ENCODE measurements at places on chromosomes 13 and 19.

DNA sequence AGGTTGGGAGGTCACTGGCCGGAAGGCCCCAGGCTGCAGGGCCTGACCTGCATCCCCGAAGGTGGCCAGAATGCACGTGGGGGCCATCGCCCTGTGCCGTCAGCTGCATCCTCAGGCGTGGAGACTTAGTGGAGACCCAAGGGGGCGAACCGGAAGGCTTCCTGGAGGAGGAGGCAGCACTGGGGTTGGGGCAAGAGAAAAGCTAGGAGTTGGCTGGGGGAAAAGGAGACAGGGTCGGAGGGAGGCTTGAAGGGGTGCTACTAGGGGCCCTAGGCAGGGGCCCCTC, 1.4 kb upstream of the YJEFN3 start:
- DNase-seq = no peak

- DNase-seq = no peak
Measured at GRCh38 chr13:65034266-65034665, 2195.9 kb downstream of the PCDH9 start.

GRCh38 chr19:18211683-18212082, 7.8 kb upstream of the RAB3A start:
- no peak for DNase-seq

- no peak for DNase-seq
Measured at GRCh38 chr19:1177322-1178114, 3.5 kb upstream of the SBNO2 start.

GRCh38 chr13:44088991-44089413, 209.3 kb downstream of the LACC1 start:
- DNase-seq = no peak

- DNase-seq = no peak
Measured at GRCh38 chr13:69796256-69796655, 311.4 kb upstream of the ATXN8OS start.

DNA sequence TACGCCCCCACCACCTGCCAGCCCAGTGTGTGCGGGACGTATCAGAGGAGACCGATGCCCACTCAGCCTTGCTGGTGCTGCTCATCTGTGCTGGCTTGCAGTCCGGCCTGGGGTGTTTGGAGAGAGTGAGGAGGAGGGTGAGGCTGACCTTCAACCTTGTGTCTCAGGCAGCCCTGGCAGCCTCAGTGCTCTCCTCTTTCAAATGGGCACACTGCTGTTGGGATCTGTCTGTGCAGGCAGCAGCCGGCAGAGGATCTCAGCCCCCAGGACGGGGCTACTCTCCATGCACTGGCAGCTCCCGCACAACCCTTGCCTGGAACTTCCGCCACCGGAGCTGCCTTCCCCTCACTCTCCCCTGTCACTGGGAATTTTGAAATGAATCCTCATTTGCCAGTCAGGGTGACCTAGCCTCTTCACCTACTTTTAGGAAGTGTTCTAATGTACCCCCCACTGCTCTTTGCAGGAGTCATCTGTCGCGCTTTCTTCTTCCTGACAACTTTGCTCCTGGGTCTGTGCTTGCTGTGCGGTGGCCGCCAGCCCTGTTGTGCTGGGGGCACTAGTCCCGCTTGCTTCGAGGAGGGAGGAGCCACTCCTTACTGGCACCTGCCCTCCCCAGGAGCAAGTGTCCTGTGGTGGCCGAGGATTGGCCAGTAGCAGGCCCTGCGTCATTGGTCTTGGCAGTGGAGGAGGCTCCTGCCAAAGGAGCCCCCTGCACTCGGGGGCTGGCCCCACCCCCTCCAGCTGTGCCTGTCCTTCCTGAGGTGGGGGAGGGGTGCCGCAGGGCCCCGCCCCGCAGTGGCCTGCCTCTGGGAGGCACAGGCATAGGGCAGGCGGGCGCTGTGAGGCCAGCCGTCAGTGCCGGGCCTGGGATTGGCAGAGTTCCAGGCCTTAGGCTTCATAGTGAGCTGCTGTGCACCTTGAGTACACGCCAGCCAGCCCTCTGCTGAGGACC, 53.4 kb downstream of the TSSK6 start:
- DNase-seq = no peak

GRCh38 chr19:49440439-49441209, 703 bp downstream of the SLC17A7 start:
- DNase-seq = no peak

DNA sequence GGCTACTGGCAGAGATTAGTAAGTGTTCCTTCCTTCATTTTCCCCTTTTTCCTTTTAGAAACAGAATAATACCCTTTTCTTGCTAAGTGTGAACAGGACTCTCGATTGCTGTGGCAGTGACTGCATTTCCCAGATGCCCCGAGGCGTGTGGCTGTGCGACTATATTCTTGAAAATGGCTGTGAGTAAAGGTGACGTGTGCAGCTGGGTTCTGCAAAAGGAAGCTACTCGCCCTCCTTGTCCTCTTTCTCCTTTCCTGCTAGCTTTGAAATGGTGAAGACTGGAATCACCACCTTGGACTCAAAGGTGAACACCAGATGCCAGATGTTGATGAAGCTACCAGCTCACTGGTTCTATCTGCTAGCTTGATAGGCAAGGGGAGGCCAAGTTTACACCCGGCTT, 121.4 kb downstream of the MIPEP start:
- no peak for DNase-seq

- no peak for DNase-seq
Measured at GRCh38 chr19:7340959-7341837, 7.5 kb upstream of the ARHGEF18 start.

DNA sequence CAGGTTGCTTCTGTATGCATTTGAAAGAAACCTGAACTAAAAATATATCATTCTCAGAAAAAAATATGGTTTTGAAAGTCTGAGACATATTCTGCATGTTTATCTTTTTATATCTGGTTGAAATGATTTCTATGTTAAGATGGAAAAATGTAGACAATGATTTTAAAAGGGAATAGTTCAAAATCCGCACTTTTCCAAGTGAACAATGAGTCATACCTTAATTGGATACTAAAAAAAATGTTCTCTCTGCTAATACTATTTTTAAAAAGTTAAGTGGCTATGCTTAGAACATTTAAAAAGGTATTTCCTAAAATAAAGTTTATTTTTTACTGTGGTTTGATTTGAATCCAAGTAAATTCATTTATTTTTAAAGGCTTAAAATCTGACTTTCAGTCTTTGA, 801.4 kb downstream of the SLITRK6 start:
- no peak for DNase-seq

GRCh38 chr19:51140441-51140840, 1.7 kb upstream of the SIGLEC7 start:
- DNase-seq = no peak

GRCh38 chr13:110503037-110503901, 58.3 kb downstream of the RAB20 start:
- no peak for DNase-seq

- peak; percentile 51 for DNase-seq
Measured at GRCh38 chr19:7657131-7657751, 11.6 kb upstream of the RETN start.

GRCh38 chr19:49861541-49862378, 5.6 kb downstream of the PNKP start:
- DNase-seq = no peak

DNA sequence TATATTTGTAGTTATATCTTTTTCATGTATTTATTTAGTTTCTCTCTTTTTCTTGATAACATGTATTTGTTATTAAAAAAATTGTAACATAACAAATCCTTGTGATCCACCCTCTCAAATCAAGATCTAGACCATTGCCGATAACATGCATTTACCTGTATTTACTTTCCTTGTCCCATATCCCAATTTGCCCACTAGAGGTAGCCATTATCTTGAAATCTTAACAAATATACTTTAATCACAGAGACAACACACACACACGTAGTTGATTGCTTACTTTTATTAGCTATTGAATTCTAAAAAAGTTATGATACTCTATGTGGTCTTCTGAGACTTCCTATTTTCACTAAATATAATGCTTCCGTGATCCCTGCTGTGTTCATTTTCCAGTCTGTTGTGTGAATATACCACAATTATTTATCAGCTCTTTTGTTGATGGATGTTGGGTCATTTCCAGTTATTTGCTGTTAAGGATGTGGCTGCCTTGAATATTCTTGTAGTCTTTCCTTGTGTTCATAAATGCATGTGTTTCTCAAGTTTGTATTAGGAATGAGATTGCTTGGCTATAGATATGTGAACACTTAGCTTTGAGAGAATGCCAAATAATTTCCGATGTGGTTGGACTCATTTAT, 31.3 kb upstream of the ZMYM2 start:
- no peak for DNase-seq

DNA sequence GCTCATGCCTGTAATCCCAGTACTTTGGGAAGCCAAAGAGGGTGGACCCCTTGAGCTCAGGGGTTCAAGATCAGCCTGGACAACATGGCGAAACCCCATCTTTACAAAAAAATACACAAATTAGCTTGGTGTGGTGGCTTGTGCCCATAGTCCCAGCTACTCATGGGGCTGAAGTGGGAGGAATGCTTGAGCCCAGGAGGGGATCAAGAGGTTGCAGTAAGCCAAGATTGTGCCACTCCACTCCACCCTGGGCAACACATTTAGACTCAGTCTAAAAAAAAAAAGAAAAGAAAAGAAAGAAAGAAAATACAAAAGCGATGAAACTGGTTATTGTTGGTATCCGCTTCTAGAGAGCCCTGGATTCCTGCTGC, 597.4 kb downstream of the UQCRFS1 start:
- no peak for DNase-seq

DNA sequence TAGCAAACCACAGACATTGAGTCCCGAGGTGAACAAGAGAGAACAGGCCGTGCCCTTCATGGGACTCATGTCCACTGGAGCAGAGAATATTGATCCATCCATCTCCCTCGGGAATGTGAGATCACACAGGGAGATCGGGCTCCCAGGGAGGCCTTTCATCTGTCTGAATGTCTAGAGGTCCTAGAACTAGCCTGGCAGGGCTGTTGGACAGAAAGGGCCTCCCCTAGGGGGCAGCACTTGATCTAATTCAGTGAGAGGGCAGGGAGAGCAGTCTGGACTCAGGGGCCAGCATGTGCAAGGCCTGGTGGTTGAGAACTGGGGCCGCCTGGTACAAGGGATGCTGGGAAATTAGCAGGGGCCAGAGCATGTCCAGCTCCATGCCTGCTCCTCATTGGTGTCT, 4.3 kb downstream of the RUVBL2 start:
- DNase-seq = no peak

DNA sequence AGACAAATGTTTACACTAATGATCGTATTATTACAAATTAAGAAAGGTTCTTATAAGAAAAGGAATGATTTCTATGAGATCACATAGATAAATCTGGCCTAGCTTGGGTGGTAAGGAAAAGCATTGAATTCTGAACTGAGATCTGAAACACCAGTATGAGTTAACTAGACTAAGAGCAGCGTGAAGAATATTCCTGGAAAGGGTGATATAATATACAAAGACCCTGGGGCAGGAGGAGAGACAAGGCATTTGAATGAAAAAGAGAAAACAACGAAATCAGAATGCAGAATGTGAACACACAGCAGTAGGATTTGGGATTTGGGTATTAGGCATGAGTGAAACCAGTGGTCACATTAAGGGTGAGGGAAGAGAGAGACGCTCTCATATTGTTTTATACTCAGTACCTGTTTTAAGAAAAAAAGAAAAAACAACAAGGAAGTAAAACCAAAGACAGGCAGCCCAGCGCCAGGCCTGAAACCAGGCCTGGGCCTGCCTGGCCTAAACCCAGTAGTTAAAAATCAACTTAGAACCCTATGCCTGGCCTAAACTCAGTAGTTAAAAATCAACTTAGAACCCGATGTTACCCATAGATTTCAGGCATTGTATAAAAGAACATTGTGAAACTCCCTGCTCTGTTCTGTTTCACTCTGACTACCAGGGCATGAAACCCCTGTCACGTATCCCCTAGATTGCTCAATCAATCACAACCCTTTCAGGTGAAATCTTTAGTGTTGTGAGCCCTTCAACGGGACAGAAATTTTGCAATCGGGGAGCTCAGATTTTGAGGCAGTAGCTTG, 287.1 kb downstream of the ITGBL1 start:
- no peak for DNase-seq

All from stimulated activated CD8-positive, alpha-beta memory T cell treated with anti-CD3 and anti-CD28 coated beads, Interleukin-7, amount 100 ng/mL, for 48 hours (primary cell).